ENCODE measurements at places on chromosomes 5 and 9. TPM values are rescaled to one million over a fixed set of nuclear protein-coding genes. Genes with fewer than 3 reads are reported as not detected.

Gene ZNF300
- total RNA-seq: 6.0 TPM

Gene WNK2
- 0.06 TPM for total RNA-seq

DNA sequence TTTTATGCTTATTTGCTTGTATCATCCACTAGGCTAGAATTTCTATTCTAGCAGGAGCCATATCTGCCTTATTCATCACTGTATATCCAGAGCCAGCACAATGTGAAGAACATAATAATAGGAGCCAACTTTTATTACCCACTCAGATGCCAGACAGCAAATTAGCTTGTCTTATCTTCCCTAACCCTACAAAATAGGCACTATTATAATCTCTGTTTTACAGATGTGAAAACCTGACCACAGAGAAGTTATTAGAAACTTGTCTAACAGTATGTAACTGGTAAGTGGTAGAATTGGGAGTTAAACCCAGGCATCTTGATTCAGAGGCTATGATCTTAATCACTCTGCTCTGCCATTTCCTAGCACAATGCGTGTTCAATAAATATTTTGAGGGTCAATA is 579.5 kb downstream of the CAAP1 start:
- no peak for DNase-seq

- DNase-seq: no peak
Measured at GRCh38 chr9:125889476-125890419, 142.6 kb downstream of the PBX3 start.

DNA sequence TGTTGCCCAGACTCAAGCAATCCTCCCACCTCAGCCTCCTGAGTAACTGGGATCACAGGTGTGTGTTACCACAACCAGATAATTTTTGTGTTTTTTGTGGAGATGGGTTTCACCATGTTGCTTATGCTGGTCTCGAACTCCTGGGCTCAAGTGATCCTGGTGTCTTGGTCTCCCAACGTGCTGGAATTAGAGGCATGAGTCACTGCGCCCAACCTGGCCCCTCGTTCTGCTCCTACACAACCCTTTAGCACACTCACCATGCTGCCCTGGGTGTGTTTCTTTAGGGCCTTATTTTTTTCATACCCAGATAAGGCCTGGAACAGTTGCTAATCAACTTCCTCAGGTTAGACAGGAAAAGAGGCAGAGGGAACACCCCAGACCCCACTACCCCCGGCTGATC is 2.6 kb downstream of the PDZD2 start:
- DNase-seq: no peak

DNA sequence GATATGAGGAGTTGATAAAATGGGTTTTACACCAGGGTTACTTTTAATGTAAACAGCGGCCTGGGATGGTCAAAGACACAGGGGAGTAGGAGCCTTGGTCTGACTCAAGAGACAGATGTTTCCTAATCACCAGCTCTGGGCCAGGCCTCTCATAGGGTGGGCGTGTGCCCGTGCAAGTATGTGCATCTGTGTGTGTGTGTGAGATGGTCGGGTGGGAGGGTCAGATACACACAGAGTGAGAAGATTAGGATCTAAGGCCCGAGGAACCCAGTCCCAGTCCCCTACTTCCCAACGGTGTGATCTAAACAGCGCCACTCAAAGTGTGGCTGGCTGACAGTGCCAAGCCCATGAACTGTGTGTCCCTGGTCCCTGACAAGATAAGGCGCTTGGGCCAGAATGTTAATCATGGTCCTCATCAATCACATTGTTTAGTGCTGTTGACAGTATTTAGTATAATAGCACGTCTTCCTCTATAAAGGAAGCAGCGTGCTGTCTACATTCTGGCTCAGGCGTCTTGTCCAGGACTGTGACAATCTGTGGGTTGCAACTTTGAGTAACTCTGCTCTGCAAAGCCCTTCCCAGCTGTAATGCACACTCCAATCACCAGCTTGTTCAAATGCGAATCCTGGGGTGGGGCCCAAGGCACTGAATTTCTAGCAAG is 173.7 kb downstream of the DAB2IP start:
- DNase-seq: no peak

DNA sequence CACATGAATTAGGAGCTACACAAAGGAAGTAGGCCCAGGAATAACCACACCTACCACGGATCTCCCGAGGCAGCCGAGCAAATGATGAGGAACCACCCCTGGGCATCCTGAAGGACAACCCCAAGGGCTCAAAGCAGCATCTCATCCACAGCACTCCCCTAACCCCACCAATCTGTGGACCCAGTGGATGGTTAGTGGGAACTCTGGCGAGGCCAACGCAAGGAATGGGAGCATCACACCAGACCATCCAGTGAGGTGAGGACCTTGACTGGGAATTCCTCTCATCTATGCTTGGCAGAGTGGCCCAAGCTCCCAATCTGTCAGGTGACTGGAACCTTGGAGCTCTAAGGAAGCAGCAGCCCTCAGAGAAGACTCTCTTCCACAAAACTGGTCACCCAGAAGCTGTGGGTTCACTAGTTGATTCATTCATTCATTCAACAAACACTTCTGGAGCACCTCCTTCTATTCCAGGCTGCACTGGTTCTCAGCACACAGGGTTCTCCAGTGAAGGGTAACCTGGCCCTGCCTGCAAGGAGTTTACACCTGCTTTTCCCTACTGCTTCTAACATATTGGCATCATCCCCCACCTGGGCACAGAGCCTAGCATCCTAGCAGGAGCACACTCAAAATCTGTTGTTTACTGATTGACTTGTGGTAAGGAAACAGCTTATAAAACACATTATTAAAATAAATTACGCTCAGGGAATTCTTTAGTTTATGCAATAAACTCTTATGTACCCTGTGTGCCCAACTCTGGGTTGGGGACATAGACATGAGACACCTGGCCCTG is 4.9 kb downstream of the ACSL6 start:
- DNase-seq: no peak

GRCh38 chr5:82164176-82164976 is 113.8 kb downstream of the RPS23 start:
- DNase-seq: peak; percentile 58
